SHP77 (cell line): ENCODE measurements at places on chromosomes 12 and 14.

- no peak for DNase-seq
These were observed 5.1 kb downstream of the EVL start for GRCh38 chr14:100070310-100070709.

- no peak for DNase-seq
These were observed 18.2 kb downstream of the ACVRL1 start for GRCh38 chr12:51925346-51926063.

DNA sequence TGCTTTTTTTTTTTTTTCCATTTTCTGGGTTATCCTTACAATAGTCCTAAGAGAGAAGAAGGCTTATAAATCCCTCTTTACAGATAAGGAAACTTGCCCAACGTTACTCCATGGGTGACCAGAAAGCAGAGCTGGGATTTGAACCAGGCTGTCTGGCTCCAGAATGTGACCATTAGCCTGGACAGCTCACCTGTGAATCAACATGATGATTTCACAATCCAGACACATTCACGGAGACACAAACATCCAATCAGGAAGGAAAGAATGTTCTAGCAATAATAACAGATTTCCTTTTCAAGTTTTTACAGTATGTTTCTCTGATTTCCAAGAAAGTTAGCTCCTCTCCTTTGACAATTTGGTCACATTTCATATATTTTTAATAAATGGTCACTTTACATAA is 118.3 kb downstream of the GALC start:
- DNase-seq: no peak

DNA sequence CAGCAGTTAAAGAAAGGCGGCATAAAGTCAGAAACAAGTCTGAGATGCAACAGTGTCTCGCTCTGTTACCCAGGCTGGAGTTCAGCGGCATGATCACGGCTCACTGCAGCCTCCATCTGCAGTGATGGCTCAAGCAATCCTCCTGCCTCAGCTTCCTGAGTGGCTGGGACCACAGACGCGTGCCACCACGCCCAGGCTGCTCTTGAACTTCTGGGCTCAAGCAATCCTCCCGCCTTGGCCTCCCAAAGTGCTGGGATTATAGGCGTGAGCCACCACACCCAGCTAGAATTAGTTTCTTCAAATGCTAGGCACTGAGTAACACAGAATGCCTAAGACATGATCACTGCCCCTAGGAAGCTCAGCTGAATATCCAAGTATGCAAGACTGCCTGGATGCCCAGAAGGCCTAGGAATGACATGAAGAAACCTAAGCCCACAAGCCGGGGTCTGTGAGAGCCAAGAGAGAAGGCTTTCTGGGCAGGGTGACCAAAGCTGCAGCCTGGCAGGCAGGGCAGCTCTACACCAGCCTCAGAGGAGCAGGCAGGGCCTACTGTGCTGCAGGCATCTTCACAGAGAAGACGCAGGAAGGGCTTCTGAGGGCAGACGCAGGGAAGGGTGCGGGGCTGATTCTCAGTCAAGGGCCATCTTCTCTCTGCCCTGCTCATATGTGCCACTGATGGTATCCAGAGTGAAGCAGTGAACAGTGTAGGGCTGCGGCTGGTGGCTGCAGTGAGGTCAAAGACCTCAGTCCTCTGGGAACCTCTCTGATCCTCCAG is 4.3 kb upstream of the PPP2R5C start:
- DNase-seq: no peak

DNA sequence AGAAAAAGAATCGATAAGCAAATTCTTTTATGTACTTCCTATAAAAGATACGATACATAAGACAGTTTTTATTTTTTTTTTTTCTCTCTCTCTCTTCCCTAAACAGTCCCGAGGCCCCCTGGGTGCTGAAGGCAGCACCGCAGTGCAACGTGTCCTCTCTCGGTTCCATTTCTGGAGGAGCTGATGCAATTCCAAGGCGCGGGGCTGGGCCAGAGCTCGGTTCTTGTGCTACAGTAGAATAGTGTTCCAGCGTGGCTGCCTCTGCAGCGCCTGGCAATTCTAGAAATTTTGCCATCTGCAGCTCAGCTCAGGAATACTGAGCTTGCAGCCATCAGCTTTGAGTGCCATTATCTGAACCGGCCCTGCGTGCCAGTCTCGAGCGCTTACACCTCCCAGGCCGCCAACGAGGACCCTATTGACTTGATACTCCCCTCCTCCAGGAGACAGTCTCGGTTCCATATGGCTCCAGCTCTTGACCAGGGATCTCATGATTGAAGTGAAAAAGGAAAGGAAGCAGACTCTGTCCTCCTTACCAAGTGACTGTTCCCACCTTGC is 630 bp downstream of the ALDH1L2 start:
- DNase-seq: peak; percentile 20

DNA sequence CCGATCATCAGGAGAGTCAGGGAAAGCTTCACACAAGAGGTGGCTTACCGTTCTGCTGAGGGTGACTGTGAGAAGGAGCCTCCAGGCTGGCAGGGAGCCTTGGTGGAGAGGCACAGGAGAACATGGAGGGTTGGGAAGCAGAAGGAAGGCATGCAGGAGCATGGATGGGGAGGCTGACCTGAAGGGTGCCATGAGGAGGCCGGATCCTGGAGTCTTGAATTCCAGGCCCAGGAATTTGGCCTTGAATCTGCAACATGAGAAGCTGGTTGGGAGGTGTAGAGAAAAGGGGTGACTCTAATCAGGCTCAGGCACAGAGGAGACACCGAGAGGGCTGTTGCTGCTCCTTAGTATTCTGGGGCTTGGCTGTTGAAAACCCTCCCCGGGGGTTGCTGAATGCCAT is 130.2 kb downstream of the PELI2 start:
- no peak for DNase-seq

GRCh38 chr14:54362759-54363437 is 33.9 kb upstream of the CDKN3 start:
- DNase-seq: no peak

GRCh38 chr14:24565766-24566165 is 10.3 kb downstream of the CTSG start:
- DNase-seq: no peak

DNA sequence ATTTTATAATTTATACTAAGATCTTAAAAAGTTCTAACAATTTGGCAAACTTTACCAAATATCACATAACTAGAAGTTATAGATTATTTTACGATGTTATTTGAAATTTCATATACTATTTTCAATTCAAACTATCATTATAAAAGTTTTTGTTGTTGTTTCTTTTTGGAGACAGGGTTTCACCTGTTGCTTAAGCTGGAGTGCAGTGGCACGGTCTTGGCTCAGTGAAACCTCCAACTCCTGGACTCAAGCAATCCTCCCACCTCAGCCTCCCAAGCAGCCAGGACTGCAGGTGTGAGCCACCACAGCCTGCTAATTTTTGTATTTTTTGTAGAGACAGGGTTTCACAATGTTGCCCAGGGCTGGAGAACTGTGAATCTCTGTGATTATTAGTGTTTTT is 87.8 kb downstream of the SPPL3 start:
- no peak for DNase-seq

GRCh38 chr14:21072031-21072473 is 1.9 kb downstream of the ARHGEF40 start:
- no peak for DNase-seq

GRCh38 chr14:47678993-47679392 is 3.6 kb upstream of the MDGA2 start:
- peak; percentile 9 for DNase-seq

DNA sequence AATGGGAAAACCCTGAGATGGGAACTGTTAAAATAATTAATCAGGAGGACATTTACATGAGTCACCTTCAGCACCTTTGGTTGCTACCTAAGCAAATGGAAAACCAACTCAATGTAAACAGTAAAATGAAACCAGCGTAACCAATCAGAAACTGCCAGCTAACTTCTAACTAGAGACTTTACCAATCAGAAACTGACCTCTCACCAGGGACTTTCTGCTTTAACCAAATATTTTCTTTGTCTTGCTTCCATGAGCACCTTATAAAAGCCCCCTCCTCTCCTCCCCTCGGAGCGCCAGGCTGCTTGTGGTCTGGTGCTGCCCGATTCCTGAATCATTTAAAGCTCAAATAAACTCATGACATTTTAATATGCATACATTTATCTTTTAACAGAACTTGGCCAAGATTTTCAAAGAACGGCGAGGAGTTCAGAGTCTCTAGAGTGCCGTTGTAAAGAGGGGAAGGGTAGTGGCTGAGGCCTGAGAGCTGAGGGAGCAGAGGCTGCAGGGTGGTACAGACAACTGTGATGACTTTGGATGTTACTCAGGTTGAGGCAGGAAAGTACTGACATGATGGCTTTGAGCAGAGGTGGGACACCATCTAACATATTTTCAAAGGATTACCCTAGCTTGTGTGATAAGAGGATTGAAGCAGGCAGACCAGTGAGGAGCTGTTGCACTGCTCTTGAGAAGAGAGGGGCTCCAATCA is 183.6 kb downstream of the CRADD start:
- no peak for DNase-seq

- DNase-seq: no peak
These were observed 1063.9 kb downstream of the SLC6A15 start for GRCh38 chr12:83848702-83849101.

DNA sequence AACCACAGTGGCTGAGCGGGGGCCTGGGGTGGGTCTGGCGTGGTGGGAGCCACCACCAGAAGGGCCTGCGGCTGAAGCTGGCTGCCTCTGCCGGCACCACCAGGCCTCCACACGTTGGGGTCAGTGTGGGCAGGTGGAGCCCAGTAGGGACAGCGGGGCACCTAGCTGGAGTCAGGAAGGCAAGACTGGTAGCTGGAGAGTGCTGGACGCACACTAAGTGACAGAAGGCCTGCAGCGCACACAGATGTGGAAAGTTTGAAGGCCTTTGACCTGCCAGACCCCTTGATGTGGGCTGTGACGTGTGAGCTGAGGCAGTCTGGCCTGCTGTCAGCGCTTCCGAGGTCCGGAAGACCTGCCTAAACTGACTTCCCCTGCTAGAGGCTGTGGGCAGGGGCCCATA is 26.3 kb downstream of the RIN3 start:
- no peak for DNase-seq
